T follicular helper cell (primary cell): ENCODE measurements at places on chromosomes 4 and X.

GRCh38 chr4:134117392-134118183 is 84.0 kb downstream of the PABPC4L start:
- no peak for DNase-seq

DNA sequence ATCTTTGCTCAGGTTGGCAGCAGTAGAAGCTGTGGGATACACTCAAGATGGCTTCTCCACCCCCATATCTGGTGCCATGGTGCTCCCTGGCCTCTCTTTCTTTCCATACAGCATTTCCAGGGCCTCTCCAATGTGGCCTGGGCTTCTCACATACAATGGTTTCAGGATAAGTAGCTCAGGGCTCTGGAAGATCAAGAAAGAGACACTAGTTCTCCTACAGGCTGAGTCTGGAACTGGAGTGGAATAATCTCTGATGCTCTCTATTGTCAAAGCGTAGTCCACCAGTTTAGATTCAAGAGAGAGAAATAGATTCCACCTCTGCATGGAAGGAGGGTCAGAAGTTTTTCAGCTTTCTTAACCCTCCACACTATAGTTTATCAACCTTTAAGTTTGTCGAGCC is 138.2 kb upstream of the AADAT start:
- DNase-seq, result no peak

DNA sequence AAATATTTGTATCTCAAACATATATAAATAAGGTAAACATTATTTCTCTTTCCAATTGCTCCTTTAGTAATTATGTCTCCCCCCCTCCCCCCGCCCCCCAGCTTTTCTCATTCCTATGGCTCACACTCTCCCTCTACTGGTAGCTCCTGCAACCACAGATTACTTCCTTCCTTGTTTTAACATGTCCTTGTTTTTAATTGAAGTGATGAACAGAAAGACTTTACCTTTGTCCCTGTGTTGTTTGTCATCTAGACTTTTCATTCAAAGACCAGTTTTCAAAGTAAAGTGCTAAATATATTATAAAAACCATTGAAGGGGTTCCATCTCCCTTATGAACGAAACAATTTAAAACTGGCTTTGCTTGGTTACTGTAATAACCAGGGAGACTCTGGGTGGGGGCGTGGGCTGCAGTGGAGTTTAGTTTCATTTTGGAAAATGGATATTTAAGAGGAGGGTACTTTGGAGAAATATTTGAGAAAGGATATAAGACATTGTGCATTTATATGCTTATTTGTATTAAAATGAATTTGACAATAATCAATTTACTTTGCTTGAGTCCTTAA is 352.9 kb downstream of the RAPGEF2 start:
- DNase-seq, result no peak

DNA sequence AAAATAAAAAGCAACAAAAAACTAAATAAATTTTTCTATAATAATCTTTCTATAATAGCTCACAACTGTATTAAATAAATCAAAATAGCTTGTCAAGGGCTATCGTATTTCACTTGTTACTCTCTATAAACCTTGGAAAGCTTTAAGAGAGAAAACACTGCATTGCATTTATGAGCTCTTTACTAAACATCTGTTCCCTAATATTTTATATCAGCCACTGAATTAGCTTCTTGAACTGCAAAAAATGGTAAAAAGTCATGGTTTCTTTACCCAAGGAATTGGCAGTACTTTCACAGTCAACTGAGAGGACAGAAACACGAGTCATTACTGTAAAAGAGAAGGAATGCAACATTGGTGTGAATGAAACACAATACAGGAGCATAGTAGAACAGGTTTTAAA is 671.2 kb downstream of the PCDH18 start:
- no peak for DNase-seq

DNA sequence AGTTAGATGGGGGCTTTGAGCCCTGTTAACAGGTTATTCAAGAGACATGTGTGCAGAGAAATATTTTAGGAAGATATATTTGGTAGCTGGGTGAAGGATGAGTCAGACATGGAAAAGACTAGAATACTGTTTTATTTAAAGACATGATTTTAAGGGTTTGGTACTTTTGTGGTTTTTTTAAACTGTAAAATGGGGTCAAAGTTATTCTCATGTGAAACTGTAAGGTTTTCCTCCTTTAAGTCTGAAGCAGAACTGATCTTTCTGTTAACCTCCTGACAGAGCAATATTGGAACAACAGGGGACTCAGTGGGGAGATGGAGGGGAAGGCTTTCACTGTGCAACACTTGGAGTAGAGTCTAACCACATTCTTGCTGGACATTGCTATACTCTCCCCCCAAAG is 112.4 kb upstream of the LSM6 start:
- no peak for DNase-seq

DNA sequence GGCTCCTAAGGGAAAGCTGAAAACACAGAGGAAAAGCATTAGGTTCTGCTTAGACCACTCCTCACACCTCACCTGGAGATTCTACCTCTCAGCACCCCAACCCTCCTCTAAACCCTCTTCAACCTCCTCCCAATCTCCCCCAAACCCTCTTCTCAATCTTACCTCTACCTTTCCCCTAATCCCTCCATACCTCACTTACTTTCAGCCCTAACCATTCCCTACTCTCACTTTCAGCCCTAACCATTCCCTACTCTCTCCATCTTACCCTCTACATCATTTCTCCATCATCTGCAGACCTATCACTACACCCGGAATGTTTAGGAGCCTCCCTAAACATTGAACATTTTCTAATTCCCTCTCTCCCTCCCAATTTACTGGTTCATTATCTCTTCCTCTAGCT is 3.5 kb downstream of the RTL3 start:
- no peak for DNase-seq

DNA sequence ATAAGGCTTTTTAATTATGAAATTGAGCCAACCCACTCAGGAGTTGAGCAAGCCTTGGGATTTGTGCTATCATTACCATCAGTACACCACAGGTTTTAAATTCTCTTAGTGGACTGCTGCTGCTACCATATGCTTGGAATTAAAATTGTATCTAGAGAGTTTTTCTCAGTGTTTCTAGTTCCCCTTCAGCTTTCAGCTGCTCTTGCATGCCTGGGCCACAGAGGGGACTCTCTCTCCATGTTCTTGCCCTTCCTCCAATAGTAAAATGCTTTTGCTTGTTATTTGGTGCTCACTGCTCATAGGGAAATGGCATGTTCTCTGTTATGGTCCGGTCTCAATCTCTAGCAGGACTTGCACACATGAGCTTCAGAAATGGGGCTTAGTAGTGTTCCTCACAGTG is 101.9 kb downstream of the IGSF1 start:
- DNase-seq, result no peak

- DNase-seq, result no peak
Measured at GRCh38 chrX:136920001-136920400, 39.5 kb upstream of the RBMX start.

GRCh38 chrX:70001708-70002341 is 47.9 kb downstream of the AWAT2 start:
- no peak for DNase-seq

- no peak for DNase-seq
Measured at GRCh38 chr4:68401231-68401630, 46.0 kb upstream of the TMPRSS11E start.

DNA sequence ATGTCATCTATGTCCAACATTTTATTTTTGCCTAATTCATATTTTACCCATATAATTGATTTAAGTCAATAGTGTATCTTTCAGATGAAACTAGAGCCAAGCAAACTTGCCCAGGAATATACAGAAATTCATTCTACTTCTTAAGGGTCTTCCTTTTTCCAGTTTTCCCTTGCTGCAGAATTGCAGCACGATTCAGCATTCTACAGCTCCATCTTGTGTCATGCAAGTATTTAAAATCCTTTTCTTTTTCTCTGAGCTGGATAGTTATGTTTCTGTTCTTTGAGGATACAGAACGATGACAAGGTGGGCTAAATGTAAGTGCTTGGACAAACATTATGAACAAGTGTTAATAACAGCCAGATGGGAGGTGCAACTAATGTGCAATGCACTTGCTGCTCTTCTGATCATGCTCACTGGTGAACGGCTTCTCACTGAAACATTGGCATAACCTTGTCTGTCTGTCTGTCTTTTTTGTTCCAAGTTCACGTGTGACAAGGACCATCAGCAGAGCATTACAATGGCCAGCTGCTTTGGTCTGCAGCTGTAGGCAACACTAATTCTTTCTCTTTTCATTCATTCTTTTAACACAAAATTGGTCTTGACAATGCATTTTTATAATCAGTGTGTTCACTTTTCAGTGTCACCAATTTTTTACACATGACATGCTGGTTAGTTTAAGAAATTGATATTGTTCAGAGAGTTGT is 1821.7 kb downstream of the ARAP2 start:
- no peak for DNase-seq

- DNase-seq, result no peak
Measured at GRCh38 chr4:44016570-44017421, 431.8 kb downstream of the KCTD8 start.

DNA sequence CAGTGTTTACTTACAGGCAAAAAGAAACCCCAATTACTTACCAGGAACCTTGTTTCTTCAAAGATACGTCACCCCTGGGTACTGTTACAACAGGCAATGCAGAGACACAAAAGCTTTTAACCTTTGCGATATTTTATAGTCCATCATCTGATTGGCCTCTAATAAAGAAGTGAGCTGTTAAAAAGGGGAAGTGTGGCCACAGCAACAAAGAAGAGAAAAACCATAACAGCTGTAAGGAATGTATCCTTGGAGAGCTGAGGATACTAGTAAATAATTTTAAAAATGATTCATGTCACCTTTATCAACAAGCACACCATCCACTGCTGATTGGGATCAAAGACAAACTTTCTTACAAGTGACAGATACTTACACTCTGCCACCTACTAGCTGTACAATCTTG is 14.1 kb downstream of the GABRA4 start:
- DNase-seq, result no peak

- no peak for DNase-seq
Measured at GRCh38 chr4:17968721-17969120, 52.8 kb downstream of the LCORL start.

GRCh38 chrX:7131621-7132020 is 15.9 kb upstream of the STS start:
- DNase-seq, result no peak

- no peak for DNase-seq
Measured at GRCh38 chrX:105635794-105636193, 186.5 kb upstream of the NRK start.

DNA sequence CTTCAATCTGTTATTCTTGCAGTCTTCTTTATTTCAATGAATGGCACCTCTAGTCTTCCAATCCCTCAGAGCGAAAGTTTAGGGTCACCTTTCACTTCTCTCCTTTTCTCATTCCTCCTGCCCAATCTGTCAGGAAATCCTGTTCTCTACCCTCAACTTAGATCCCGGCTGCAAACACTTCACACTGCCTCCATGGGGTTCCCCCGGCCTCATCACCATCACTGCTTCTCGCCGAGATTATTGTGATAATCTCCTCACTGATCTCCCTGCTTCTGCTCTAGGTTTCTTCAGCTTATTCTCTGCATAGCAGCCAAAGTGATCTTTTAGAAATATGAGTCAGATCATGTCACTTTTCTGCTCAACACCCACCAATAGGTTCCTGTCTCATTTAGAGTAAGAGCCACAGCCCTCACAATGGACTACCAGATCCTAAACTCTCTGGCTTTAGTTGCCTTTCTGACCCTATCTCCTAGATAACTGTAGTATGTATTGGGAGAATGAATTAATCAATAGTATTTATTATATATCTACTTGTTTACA is 43.6 kb upstream of the TBC1D9 start:
- no peak for DNase-seq

GRCh38 chr4:5884796-5885195 is 8.1 kb downstream of the CRMP1 start:
- no peak for DNase-seq

DNA sequence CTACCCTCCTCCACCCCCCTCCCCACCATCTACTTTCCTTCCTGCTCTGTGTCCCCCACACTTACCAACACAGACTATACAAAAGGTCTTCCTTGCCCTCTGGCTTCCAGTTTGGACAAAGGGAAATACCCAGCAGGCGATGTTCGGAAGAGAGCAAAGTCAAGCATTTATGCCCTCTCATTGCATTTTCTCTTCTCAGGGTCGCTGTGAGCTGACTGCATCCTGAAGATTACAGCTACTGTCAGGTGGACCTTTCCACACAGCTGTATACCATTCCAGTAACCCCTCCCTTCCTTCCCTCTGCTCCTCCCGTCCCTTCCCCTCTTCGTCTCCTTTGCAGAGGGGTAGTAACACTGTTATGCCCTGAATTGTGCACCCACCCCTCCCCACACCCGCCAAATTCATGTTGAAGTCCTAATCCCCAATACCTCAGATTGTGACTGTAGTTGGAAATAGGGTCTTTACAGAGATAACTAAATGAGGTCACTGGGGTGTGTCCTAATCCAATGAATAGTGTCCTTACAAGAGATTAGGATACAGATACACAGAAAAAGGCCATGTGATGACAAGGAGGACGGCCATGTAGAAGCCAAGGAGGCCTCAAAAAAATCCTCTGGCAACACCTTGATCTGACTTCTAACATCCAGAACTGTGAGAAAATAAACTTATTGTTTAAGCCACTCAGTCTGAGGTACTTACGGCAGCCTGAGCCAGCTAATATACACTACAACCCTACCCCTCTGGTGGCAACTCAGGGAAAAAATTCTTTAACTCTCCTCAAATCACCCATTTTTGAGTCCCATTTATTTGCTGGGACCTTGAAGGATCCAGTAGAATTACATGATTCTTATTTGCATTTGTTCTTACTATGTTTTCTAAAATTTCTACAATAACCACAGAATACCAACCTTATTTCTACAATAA is 11.7 kb downstream of the MORF4L2 start:
- DNase-seq, result no peak

GRCh38 chr4:187865914-187866313 is 129.7 kb upstream of the ZFP42 start:
- no peak for DNase-seq

DNA sequence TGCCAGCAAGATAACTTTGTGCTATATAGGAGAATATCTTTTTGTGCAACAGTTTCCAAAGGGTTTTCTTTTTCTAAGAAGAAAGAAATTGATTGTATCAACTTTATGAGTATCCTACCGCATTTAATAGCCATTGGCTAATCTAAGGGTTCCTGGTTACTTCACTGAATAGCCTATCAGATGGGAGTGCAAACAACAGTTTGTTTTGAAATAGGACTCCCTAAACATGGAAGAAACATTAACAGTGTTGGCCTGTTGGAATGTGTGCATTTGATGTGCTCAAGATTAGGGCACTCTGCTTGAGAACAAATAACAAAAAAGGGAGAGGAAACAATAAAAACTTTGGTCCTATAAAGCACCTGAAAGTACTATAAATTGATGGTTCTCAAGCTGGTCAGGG is 29.1 kb downstream of the NPNT start:
- no peak for DNase-seq

DNA sequence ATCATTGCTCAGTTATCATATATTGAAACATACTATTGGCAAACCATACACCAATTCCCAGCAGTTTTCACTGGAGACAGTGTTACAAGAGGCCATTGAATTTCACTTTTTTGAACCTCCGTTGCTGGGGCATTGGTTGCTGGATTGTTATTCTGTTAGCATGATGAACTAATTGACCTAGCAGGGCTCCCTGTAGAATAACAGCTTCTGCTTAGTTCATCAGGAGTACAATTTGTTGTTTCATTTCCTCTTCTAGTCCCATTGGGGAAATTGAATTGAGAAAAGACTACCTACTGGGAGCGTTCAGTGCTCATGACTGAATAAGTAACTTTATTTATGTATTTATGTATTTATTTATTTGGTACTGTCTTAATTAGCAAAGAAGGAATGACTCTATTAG is 151.6 kb downstream of the SLIT2 start:
- DNase-seq, result no peak

GRCh38 chr4:112199041-112199440 is 32.5 kb upstream of the AP1AR start:
- DNase-seq, result no peak

GRCh38 chr4:162499478-162499877 is 335.7 kb upstream of the FSTL5 start:
- no peak for DNase-seq
